ENCODE measurements at places on chromosomes 3 and 15.
A peak's percentile ranks its signal among the peaks of the same experiment; 100 is the strongest.

- peak; percentile 44 for DNase-seq
Observed at GRCh38 chr3:187629711-187630110, 40.5 kb downstream of the SST start.

- DNase-seq, result peak; percentile 39
Observed at GRCh38 chr3:176785171-176785570, 412.1 kb downstream of the TBL1XR1 start.

GRCh38 chr3:11581237-11582190, 62.2 kb downstream of the VGLL4 start:
- no peak for DNase-seq

- no peak for DNase-seq
Observed at GRCh38 chr3:152769523-152769922, 65.4 kb upstream of the P2RY1 start.

GRCh38 chr3:109728861-109729494, 391.6 kb upstream of the DPPA4 start:
- DNase-seq, result no peak

- DNase-seq, result no peak
Observed at GRCh38 chr15:42154212-42154941, 2.1 kb downstream of the PLA2G4F start.

DNA sequence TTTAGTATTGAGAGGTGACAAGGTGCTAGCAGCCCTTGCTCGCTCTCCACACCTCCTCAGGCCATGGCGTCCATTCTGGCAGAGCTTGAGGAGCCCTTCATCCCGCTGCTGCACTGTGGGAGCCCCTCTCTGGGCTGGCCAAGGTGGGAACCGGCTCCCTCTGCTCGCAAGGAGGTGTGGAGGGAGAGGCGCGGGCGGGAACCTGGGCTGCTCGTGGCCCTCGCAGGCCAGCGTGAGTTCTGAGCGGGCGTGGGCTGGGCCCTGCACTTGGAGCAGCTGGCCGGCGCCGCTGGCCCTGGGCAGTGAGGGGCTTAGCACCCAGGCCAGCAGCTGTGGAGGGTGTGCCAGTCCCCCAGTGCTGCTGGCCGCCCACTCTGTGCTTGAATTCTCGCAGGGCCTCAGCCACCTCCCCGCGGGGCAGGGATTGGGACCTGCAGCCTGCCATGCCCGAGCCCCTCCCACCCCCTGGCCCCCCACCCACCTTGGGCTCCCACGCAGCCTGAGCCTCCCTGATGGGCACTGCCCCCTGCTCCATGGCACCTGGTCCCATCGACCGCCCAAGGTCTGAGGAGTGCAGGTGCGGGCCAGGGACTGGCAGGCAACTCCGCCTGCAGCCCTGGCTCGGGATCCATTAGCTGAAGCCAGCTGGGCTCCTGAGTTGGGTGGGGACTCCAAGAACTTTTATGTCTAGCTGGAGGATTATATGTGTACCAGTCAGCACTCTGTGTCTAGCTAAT, 785.2 kb downstream of the DIPK2A start:
- no peak for DNase-seq

GRCh38 chr3:177495566-177495965, 298.3 kb upstream of the TBL1XR1 start:
- no peak for DNase-seq

GRCh38 chr15:58423831-58424608, 7.8 kb upstream of the LIPC start:
- no peak for DNase-seq

- DNase-seq, result no peak
Observed at GRCh38 chr3:151557068-151557840, 96.4 kb upstream of the IGSF10 start.

GRCh38 chr15:86267892-86268291, 188.2 kb downstream of the AGBL1 start:
- no peak for DNase-seq

DNA sequence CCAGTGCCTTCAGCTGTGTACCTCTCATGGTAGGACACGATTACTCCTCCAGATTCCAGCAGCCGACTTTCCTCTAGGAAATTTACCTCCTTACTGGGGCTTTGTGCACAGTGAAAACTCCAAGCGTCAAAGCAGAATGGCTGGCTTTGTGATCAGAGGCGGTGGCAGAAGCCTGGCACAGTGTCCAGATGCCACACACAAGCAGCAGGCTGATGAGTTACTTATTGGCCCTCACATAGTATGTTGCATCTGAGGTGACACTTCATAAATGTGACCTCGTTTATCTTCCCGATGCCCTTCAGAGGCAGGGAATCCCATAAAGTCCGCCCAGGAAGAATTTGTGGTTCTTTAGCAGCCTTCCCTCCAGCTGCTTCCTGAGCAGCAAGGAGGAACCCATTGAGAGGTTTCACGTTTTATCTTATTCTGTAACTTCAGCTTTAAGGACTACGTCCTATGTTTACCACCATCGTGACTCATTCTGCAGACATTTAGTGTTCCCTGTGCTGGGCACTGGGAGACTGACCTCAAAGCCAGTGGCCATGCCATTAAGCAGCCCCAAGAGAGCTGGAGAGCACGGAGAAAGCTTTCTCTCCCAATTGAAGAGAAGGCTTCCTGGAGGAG, 107.1 kb upstream of the C15orf61 start:
- DNase-seq, result peak; percentile 70

GRCh38 chr15:101562428-101563059, 73.0 kb upstream of the PCSK6 start:
- no peak for DNase-seq

DNA sequence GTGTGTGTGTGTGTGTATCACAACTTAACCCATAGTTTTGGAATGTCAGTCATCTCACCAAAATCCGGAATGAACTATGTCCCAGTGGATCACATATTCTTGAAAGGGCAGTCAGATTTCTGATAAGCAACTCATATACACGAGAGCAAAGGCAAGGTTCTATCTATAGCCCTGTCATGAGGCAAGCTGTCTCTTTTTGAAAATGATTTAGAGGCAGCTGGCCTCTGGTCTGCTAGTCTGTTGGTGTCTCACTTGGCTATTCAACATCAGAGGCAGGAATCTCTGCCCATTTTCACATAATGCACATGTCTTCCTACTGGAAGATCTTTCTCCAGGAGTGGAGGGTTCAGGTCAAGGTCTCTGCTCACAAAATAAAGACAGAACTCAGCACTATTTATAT, 79.8 kb downstream of the CNTN6 start:
- DNase-seq, result no peak

GRCh38 chr3:32481791-32482631, 20.6 kb downstream of the CMTM6 start:
- no peak for DNase-seq

DNA sequence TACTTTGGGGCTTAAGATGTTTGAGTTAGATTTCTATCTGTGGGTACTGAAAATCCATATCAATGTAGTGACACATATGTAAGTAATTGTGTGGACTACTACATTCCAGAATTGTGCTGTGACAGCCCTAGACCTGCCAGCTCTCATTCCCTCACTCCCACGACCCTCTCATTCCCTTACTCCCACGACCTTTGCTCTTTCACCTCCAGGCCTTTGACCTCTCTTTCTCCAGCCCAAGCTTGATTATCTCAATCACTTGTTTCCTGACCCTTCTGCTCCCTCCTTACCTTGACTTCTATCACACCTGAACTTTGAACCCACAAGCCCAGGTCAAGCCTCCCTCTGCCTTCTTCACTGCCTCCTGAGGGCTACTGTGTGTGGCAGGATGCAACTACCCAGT, 3.6 kb upstream of the RUVBL1 start:
- no peak for DNase-seq

- peak; percentile 57 for DNase-seq
Observed at GRCh38 chr3:128488991-128489673, 3.9 kb downstream of the GATA2 start.

- DNase-seq, result no peak
Observed at GRCh38 chr15:47410247-47410646, 307.1 kb upstream of the SEMA6D start.

GRCh38 chr3:14766428-14767244, 52.1 kb upstream of the FGD5 start:
- DNase-seq, result no peak

DNA sequence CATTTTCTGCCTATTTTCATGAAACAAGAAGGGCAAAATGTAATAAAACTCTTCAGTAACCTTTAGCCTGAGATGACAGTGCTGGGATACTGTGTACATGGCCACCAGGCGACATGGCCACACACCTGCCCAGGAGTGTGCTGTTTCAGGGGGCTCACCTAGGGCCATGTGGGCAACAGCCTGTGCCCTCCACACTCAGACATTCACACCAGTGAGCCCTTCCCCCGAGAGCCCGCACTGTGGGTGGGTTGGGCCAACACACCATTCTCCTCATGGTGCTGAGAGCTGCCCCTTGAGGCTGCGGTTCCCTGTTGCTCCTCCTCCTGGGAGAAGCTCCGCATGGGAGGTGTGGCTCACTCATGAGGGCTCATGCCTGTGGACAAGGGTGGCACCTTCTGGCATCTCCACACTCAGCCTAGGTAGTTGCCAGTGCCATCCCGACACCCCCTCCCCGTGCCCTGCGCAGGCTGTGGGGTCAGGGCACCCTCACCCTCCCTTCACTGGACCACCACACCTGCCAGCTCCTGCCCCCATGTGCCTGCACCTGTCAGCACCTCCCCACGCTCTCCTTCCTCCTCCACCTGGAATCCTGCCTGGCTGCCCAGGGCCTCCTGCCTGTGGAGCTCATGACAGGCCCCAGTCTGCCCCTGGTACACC, 19.7 kb downstream of the OCA2 start:
- DNase-seq, result no peak

DNA sequence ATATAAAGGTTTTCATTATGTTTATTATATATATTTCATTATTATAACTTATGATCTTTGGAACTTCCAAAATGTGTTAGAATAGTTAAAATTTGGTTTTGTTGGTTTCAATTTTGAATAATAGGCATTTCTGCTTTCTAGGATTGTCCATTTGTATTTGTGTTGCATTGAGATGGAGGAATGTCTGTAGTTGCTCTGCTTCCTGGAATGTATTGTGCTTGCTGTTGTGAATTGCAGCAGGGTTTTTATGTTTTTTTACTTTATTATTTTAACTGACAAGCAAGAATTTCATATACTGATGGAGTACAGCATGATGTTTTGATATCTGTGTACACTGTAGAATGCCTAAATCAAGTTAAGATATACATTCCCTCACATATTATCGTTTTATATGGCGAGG, 247.4 kb downstream of the XXYLT1 start:
- no peak for DNase-seq

GRCh38 chr3:21889166-21889565, 138.2 kb upstream of the ZNF385D start:
- no peak for DNase-seq

GRCh38 chr3:64552160-64552559, 135.6 kb downstream of the ADAMTS9 start:
- DNase-seq, result no peak

Data from astrocyte of the hippocampus (primary cell).